ENCODE measurements at places on chromosomes 2 and 18.

GRCh38 chr2:151258121-151258520 is 3.5 kb downstream of the RBM43 start:
- no peak for DNase-seq

GRCh38 chr18:45666006-45666405 is 50.7 kb downstream of the SLC14A2 start:
- DNase-seq, result no peak

DNA sequence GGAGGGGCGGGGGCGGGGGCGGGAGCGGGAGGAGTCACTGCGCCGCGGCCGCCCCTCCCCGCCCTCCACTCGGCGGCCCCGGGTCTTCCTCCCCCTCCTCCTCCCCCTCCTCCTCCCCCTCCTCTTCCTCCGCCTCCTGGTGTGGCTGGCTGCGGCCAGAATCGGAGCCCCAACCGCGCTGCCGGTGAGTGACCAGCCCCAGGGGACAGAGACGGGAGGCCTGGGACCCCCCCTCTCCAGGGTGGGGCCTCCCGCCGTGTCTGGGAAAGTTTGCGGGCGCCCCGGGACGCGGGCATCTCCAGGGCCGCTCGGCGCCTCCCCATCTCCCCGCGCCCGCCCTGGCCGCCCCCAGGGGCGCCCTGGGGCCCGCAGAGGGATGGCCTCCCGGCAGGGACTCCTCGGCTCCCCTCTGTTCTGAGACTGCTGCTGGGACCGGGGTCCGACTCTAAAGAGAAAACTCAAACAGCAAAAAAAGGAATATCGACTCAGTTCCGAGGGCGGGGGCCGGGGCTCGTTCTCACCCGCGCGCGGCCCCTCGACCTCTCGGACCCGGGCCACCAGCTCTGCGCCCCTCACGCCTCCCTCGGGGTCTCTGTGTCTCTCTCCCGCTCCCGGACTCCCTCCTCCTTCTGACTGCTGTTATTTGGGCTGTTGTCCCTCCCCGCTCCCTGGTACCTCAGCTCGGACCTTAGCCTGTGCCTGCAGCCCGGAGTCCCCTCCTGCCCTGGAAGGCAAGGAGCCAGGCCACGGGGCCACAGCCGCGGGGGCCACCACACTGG is at the start of gene STON1:
TSS of gene STON1 (plus strand) at position 122 of the 779 bp plus-strand sequence. CDS start 50,480 bp downstream, outside the sequence.
- DNase-seq, result peak; percentile 13

DNA sequence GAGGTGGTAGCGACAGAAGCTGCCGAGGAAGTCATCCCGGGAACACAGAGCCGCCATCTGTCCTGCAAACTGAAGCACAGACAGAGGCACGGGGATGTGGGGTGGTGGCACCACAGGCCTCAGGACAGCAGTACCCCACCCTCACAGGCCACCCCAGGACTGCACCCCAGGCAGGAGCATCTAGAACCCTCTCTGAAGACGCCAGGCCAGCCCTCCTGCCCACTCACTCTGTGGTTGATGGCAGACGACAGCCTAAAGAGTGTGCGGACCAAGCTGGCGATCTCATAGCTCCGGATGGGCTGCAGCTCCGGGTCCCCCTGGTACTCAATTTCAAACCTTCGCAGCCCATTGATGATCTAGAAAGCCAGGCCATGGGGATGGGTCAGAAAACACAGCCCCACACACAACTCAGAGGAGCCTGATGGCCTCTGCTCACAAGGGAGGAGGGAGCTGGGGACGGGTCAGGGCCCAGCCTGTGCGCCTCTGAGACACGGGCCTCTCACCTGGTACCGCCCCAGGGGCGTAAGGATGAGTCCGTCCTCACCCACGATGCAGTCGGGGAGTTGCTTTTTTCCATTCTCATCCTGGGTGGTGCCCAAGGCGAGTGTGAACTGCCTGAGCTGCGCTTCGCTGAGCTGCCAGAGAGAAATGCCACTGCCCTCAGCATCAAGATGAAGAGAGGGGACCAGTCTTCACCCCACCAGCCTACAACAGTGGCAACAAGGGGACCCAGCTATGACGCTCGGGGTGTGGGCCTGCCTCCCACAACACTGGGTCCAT is 8.1 kb upstream of the CCDC74B start:
- DNase-seq, result no peak

GRCh38 chr2:132645176-132645575 is 24.8 kb downstream of the LYPD1 start:
- no peak for DNase-seq
